ENCODE measurements at places on chromosomes 6 and 20.

- no peaks in the 10 kb centered on the region for H3K36me3 ChIP-seq
- no peak for DNase-seq
- no peak overlapping the region for H3K27ac ChIP-seq
Measured at GRCh38 chr6:99416226-99416625, 8.9 kb downstream of the PNISR start.

- no peak for DNase-seq
- no peaks in the 10 kb centered on the region for H3K4me1 ChIP-seq
- H3K4me3 ChIP-seq = no peak overlapping the region
- H3K27me3 ChIP-seq = no peaks in the 10 kb centered on the region
- H3K36me3 ChIP-seq = no peaks in the 10 kb centered on the region
- peak overlapping the region; percentile 62 for H3K27ac ChIP-seq
Measured at GRCh38 chr20:5074232-5074674, 45.5 kb downstream of the PCNA start.

DNA sequence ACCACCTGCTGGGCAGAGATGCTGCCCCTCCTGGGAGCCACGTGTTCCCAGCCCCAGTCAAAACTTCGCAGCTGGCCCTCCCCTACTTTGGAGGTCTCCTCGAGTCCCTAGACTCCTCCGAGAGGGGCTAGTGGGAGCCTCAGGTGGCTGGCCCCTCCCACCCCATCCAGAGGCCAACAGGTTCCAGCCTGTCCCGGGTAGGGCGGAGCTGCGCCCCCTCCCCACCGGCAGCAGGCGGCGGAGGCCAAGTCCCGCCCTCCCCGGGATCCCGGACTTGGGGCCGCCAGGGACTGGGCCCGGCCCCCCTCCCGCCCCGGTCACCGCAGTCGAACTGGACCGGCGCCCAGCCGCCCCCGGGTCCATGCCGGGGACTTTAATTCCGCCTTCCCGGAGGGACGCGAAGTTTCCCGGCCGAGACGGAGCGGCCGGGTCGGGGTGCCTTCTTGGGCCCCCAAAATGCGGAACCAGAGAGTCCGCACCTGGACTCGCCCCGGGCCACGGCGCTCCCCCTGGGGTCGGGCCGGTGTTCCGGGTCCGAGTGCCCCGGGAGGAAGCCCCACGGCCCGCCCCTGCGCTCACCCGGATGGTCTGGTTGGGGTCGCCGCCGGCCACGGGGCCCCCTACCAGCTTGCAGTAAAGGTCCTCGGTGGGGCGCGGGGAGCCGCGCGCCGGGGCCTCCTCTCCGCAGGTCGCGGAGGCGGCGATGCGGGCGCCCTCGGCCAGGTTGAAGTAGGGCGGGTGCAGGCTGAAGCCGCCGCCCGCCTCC, 559 bp downstream of the LAMA5 start:
- peak overlapping the region; percentile 91 for H3K27ac ChIP-seq
- H3K36me3 ChIP-seq = no peaks in the 10 kb centered on the region
- H3K4me3 ChIP-seq = peak overlapping the region; percentile 67
- DNase-seq = no peak
- no peaks in the 10 kb centered on the region for H3K27me3 ChIP-seq

DNA sequence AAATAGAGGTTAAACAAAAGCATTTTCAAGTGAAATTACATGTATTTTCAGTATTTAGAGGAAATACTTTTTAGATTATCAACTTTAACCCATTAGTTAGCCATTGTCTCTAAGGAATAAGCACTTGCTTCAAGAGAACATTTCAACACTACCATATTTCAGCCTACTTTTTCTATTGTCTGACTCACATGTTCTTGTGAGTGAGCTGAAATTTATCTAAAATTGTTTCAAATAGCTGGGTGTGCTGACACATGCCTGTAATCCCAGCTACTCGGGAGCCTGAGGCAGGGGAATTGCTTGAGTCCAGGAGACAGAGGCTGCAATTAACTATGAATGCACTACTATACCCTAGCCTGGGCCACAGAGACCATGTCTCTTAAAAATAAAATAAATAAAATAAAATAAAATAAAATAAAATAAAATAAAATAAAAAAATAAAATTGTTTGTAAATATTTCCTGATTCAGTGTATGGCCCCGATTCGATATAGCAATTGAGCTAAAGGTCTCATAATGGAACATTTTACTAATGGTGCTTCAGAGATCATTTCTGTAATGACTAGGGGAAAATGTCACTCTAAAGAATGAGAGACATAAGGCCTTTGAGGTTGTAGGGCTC, 324.6 kb upstream of the PLCB4 start:
- no peaks in the 10 kb centered on the region for H3K27me3 ChIP-seq
- no peak overlapping the region for H3K27ac ChIP-seq
- DNase-seq = no peak

- H3K27ac ChIP-seq = no peak overlapping the region
- DNase-seq = no peak
- no peaks in the 10 kb centered on the region for H3K36me3 ChIP-seq
- no peaks in the 10 kb centered on the region for H3K4me1 ChIP-seq
- H3K27me3 ChIP-seq = no peaks in the 10 kb centered on the region
Measured at GRCh38 chr6:1984346-1984994, 260.9 kb downstream of the GMDS start.

DNA sequence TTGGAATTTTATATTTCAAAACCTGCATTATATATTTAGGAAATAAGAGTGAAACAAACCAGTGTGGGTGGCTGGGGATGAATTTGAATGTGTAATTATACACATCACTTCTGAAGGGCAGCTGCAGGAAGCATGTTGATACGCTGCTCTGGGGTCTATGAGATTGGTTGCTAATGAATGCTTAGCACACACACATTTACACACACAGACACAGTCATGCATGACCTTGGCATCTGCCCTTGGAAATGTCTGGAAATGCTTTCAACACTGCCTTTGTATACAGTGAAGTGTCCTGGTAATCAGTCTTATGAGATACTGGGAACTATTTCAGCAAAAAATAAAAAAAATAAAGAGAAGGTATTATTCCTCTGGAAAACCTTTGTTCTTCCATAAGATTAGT, 83.4 kb downstream of the ELOVL4 start:
- H3K27me3 ChIP-seq = no peaks in the 10 kb centered on the region
- H3K4me3 ChIP-seq = no peak overlapping the region
- DNase-seq = no peak
- H3K4me1 ChIP-seq = no peaks in the 10 kb centered on the region
- no peaks in the 10 kb centered on the region for H3K36me3 ChIP-seq

GRCh38 chr6:84804720-84805119, 40.3 kb upstream of the TBX18 start:
- H3K36me3 ChIP-seq = no peaks in the 10 kb centered on the region
- no peak overlapping the region for H3K27ac ChIP-seq
- no peaks in the 10 kb centered on the region for H3K4me1 ChIP-seq

DNA sequence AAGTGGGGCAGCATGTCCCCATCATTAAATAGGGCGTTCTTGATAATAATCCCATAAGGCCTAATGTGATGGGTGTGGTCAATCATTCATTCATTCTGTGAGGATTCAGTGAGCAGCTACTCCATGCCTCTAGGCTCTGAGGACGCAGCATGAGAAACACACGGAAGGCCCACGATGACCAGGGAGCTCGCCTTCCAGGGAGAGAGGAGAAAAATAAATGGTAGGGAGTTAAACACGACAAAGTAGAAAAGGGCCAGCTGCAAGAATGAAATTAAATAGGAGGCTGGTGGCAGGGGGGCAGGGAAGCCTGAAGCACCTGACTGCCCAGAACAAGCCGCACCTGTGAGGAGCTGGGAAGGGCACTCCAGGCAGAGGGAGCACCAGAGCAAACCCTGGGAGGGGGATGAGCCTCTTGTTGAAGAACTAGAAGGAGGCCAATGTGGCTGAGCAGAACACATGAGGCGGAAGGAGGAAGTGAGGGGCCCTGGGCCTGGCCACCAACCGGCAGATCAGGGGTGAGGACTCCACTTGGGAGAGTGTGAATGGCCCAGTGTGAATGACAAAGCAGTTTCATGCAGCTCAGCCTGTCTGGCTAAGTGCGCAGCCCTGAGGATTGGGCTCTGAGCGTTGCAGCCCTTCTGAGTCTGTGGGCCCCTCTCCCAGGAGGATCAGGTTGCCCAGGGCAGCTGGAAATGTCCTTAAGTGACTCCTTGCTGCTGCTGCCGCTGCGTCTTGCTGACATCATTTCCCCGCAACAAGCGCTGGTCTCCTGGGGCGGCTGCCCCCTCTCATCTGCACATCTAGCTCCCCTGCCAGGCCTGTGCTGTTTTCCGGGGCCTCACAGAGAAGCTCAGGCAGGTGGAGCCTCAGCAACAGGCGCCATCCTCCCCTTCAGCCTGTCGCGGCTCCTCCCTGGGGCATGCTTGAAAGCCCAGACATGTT, 99.9 kb downstream of the CDH26 start:
- no peaks in the 10 kb centered on the region for H3K4me1 ChIP-seq
- H3K27ac ChIP-seq = peak overlapping the region; percentile 14
- H3K36me3 ChIP-seq = no peaks in the 10 kb centered on the region

GRCh38 chr20:58131551-58132142, 96.8 kb downstream of the ANKRD60 start:
- no peaks in the 10 kb centered on the region for H3K27me3 ChIP-seq
- no peak overlapping the region for H3K4me3 ChIP-seq
- H3K27ac ChIP-seq = no peak overlapping the region
- peaks cover 6% of the 10 kb centered on the region for H3K4me1 ChIP-seq

DNA sequence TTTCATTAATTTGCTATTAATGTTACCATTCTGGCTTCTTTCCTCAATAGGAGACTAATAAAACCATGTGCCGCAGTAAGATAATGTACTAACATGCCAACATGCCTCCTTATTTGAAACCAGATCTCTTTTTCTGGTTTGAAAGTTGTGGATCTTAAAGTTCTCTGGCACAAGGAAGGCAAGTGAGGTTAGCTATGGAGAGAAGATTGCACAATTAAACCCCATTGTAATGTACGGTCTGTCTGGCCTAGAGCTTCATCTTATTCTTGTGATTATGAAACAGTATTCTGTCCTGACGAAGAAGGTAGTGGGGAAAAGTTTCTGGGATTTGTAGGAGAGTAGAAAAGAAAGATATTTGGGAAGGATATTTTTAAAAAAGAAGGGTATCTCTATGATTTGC, 68.4 kb downstream of the EYA4 start:
- DNase-seq = no peak
- H3K27ac ChIP-seq = no peak overlapping the region
- H3K27me3 ChIP-seq = no peaks in the 10 kb centered on the region
- no peak overlapping the region for H3K4me3 ChIP-seq
- no peaks in the 10 kb centered on the region for H3K36me3 ChIP-seq

DNA sequence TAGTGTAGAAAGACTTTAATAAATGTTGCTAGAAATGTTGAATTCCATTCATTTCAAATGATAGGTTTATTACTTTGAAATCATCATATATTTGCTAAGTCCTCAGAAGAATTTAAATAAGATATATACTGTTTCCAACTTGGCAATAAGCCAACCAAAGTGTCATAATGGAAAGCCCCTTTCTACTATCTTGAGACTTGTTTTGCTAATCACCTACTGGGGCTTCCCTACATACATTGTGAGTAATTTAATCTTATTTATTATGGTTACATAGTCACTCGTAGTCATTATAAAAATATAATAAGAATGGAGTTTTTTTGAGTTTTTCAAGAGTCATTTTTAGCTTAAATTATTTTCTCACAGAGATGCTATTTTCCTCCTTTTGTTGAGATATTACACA, 20.7 kb downstream of the COL19A1 start:
- no peak overlapping the region for H3K4me3 ChIP-seq
- H3K36me3 ChIP-seq = no peaks in the 10 kb centered on the region
- no peaks in the 10 kb centered on the region for H3K4me1 ChIP-seq
- no peak for DNase-seq

GRCh38 chr6:160461641-160462040, 113.5 kb downstream of the SLC22A3 start:
- no peak overlapping the region for H3K4me3 ChIP-seq
- H3K27me3 ChIP-seq = no peaks in the 10 kb centered on the region
- H3K27ac ChIP-seq = no peak overlapping the region
- H3K4me1 ChIP-seq = no peaks in the 10 kb centered on the region
- no peaks in the 10 kb centered on the region for H3K36me3 ChIP-seq

- H3K27ac ChIP-seq = peak overlapping the region; percentile 45
- peaks cover 8% of the 10 kb centered on the region for H3K36me3 ChIP-seq
- H3K4me3 ChIP-seq = no peak overlapping the region
- no peaks in the 10 kb centered on the region for H3K27me3 ChIP-seq
Measured at GRCh38 chr20:63873477-63873971, 8.5 kb downstream of the TPD52L2 start.

GRCh38 chr20:42652266-42652665, 537.4 kb downstream of the PTPRT start:
- DNase-seq = no peak
- no peak overlapping the region for H3K27ac ChIP-seq
- no peaks in the 10 kb centered on the region for H3K4me1 ChIP-seq
- H3K27me3 ChIP-seq = no peaks in the 10 kb centered on the region
- H3K36me3 ChIP-seq = no peaks in the 10 kb centered on the region

DNA sequence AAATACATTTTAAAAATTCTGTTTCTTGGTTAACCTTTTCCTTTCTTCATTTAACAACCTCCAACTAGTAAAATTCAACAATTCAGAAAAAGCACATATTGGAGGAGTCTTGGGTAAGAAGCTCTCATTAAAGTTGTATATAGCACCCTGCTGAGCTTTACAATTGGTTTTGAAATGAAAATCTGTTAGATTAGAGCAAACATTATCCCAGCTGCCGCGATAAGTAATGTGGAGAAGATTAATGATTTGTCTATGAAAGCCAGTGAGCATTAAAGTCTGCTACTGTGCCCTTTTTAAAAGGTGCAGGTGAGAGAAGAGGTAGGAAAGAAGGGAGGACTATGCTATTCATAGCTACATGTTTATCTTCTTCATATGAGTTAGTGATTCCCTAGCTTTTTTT, 201.5 kb downstream of the ZFAND3 start:
- no peaks in the 10 kb centered on the region for H3K36me3 ChIP-seq
- H3K27me3 ChIP-seq = no peaks in the 10 kb centered on the region
- DNase-seq = no peak
- H3K4me3 ChIP-seq = no peak overlapping the region
- H3K27ac ChIP-seq = no peak overlapping the region
- no peaks in the 10 kb centered on the region for H3K4me1 ChIP-seq

- no peak for DNase-seq
- no peaks in the 10 kb centered on the region for H3K4me1 ChIP-seq
- H3K27me3 ChIP-seq = no peaks in the 10 kb centered on the region
- H3K4me3 ChIP-seq = no peak overlapping the region
- H3K36me3 ChIP-seq = no peaks in the 10 kb centered on the region
Measured at GRCh38 chr6:14857501-14857900, 388.4 kb upstream of the JARID2 start.

DNA sequence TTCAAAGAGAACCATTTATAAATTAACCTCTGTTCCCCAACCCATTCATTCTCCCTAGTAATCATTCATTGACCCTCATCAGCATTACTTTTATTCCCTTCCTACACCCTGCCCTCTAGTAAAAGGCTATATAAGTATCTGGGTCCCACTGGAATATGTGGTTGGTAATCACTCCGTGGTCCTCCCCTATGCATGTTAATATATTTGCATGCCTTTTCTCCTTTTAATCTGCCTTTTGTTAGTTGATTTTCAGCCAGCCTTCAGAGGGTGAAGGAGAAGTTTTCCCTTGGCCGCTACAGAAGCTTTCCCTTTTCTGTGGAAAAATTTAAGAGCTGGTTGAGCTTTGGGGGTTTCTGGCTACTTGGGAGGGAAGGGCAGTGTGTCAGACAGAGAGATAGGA, 585.6 kb downstream of the UTRN start:
- H3K27me3 ChIP-seq = no peaks in the 10 kb centered on the region
- no peak overlapping the region for H3K4me3 ChIP-seq
- H3K36me3 ChIP-seq = no peaks in the 10 kb centered on the region

- H3K36me3 ChIP-seq = no peaks in the 10 kb centered on the region
- H3K27me3 ChIP-seq = no peaks in the 10 kb centered on the region
- H3K27ac ChIP-seq = no peak overlapping the region
- no peaks in the 10 kb centered on the region for H3K4me1 ChIP-seq
- DNase-seq = no peak
- H3K4me3 ChIP-seq = no peak overlapping the region
Measured at GRCh38 chr20:12395353-12395752, 477.7 kb downstream of the BTBD3 start.
